H9 (cell line): ENCODE measurements at places on chromosomes 7 and 10.

- no peak for DNase-seq
Measured at GRCh38 chr10:132494866-132495630, 42.5 kb upstream of the INPP5A start.

GRCh38 chr7:133300088-133300487 lies 47.2 kb downstream of the EXOC4 start:
- no peak for DNase-seq

DNA sequence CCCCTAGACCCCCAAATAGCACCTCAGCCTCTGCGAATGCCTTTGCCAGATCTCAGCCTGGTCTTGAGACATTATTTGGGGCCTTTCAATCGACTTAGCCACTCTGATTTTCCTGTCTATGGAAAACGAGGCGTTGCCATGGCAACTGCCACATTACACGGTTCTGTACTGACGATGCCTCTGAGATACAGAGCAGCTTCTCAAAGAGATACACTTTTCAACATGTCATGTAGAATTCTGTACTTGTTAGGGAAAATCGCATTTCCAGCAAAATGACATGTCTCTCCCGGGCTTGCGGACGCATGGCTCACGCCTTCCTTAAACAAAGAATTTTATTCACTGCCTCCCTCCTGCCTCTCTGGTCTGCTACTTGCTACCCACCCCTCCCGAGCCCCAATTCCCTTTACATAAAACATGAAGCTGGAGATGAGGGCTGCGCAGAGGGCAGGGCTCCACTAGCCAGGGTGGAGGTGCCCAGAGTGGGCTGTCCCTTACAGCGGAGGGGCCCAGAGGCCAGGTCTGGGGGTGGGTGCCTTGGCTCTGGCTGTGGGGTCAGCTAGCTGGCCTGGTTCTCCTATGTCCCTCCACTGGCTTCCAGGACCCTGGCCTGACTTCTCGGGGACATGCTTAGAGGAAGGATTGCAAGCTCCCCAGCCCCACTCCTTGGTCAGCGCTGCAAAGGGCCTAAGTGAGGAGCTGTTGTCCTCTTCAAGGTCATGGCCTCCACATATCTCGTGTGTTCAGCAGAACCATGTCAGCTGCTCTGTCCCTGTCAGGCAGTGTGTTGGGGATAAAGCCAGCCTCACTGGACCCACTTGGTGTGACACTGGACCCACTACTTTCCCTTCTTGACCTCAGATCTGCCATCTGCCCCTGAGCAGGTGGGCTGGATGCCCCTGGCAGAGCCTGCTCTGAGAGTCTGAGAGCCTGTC lies 342.5 kb downstream of the RPS24 start:
- DNase-seq, result no peak

DNA sequence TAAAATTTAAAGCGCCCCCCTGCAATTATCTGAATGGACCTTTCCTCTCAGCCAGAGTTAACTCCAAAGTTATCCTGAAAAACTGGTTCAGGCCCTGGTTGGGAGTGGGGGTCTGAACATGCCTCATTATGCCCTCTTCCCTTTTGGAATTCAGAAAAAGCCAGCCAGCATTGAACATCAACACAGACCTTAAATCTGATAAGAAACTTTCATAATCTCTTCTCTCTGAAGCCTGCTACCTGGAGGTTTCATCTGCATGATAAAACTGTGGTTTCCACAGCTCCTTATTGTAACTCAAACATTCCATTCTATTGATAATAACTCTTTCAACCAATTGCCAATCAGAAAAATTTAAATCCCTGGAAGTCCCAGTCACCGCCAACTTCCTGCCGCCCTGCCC lies 133.3 kb downstream of the ARL4A start:
- no peak for DNase-seq

DNA sequence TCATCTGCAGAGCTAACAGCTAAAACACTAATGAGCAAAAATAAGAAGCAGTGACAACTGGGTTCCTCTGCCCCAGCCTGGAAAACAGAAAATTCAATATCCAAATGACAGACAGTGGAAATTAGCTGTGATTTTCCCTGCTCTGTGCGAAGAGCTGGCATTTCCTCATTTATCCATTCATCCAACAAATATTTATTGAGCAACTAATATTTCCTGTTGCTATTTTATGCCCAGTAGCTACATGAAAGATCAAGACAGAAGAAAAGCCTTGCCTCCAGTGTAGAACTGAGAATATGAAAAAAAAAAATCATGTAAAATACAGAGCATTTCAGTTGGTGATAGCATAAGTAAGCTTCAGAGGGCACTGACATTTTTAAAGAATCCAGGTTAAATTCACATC lies 140.9 kb downstream of the ABCA13 start:
- DNase-seq, result no peak

- no peak for DNase-seq
Measured at GRCh38 chr7:100053215-100053614, 3.6 kb downstream of the ZSCAN21 start.

DNA sequence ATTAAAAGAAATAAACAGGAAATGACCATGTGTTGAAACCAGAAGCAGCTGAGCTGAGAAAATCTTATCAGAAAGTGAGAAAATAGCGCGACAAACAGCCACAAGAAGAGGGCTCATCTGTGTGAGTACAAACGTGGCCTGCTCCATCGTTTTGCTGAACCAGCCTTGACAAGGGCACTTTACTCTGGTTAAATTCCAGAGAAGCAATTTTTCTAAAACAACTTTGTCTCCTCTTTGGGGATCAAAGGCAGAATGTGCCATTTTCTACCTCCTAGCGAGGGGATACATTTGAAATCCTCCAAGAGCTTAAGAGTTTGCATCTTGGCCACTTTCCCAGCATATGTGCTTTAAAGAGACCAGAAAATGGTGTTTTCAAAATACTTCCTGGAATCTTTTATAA lies 51.3 kb upstream of the VIPR2 start:
- DNase-seq, result no peak

DNA sequence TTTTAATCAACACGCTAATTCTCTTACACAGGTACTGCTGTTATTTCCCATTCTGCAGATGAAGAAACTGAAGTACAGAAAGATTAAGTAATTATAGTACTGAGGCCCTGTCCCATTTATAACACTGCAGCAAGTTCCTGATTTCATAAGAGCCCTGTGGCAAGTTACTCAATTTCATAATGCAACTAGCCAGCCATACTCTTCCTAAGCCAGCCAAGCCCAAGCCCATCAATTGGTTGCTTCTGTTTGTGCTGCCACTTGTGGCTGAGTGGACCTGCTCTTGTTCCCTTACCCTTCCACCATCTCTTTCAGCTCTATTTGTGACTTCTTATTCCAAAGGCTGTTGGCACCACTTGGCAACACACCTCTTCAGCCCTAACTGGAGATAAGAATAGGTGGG lies 19.7 kb upstream of the PRPF18 start:
- no peak for DNase-seq

DNA sequence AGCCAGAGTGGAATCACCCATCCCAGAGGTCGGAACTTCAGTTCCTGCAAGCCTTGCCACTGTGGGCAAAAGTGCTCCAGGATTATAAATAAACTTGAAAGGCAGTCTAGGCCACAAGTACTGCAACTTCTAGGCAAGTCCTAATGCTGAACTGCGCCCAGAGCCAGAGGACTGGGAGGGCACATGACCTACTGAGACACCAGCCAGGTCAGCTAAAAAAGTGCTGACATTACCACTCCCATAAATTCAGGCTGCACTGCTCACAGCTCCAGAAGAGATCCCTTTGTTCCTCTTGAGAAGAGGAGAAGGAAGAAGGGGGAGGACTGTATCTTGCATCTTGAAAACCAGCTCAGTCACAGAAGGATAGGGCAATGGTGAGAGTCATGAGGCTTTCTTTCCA lies 1084.1 kb upstream of the PHF14 start:
- DNase-seq, result no peak

- DNase-seq, result no peak
Measured at GRCh38 chr7:85508642-85509410, 322.0 kb upstream of the SEMA3D start.

GRCh38 chr10:59075576-59075975 lies 100.9 kb upstream of the PHYHIPL start:
- DNase-seq, result no peak

- DNase-seq, result no peak
Measured at GRCh38 chr10:31679936-31680335, 248.7 kb downstream of the ARHGAP12 start.

DNA sequence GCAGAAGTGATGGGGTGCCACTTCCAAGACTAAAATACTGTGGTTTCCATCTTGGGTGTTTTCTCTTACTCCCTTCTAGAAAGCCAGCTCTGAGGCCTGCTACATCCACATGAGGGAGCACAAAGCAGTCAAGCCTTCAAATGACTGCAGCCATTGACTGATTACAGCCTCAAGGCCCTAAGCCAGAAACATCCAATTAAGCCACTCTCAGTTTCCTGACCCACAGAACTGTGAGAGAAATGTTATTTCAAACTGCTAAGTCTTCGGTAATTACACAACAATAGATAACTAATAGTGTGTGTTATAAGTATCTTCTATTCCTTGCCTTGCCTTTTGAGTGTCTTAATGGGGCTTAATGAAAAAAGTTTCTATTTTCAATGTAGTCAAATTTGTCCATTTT lies 24.8 kb downstream of the BRAF start:
- no peak for DNase-seq

DNA sequence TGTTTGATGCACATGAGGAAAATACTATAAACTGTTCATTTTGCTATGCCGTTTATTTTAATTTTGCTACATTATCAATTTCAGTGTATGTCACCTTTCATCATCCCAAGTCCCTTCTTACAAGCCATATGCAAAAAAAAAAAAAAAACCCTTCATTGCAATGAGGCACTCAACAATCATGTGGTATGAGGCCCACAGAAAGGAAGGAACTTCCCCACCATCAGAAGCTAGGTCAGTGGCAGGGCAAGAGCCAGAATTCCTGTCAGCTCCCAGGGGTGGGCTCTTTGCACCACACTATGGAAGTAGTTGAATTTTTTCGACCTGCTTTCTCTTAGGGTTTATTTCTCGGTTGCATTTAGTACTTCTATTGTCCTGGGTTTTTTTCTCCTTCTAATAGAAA lies 75.4 kb downstream of the NOC3L start:
- DNase-seq, result no peak

DNA sequence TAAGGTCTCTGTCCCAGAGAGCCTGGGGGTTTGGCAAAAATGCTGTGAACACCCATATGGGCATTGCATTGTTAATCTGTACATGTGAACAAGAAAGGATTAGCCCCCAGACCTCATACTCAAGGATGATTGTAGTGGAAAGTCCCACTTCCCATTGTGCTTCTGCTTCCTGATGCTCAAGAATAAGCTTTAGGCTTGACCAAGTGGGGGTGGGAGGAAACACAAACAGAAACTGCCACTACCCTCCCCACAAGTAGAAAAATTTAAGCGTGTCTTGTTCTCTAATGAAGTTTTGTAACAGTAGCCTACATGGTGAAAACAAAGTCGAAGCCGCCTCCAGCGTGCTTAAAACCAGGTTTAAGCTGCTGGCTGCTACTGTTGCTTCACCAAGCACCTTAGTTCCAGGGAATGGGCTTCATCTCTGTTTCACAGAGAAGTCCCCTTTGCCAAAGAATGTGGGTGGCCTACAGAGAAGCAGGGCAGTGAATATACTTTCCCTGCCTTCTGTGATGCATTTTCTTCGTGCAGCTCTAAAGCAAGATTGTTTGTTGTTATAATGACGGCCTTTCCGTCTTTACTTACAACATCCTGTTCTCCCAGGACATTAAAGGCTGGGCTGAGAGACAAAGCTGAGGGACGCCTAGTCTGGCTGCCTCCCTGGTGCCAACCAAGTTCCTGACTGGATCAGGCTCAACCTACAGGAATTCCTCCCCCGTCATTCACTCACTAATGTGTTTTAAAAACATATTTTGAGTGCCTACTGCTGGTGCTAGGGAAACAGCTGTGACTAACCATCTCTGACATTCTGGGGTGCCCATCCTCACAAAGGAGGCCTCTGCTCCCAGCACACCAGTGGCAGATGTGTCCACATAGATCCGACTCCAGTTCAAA lies 32.1 kb upstream of the CCSER2 start:
- peak; percentile 52 for DNase-seq

GRCh38 chr7:149104749-149105148 lies 14.2 kb upstream of the ZNF786 start:
- DNase-seq, result no peak

GRCh38 chr7:79984210-79984609 lies 150.4 kb upstream of the GNAI1 start:
- DNase-seq, result no peak

- no peak for DNase-seq
Measured at GRCh38 chr7:69166979-69167516, 431.2 kb upstream of the AUTS2 start.

GRCh38 chr7:94401428-94401814 lies 6.7 kb downstream of the COL1A2 start:
- no peak for DNase-seq

DNA sequence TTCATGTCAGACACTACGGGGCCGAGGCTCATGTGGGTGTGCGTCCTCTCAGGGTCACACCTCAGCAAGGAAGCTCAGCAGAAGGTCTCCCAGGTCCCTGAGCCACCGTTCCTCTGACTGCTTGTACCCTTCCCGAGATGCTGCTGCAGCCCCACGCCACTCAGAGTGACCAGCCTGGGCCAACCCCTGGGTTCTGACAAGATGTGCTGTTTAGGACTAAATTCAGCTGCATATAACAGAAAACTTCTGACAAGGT lies 512.5 kb downstream of the DNAJB6 start:
- DNase-seq, result no peak

DNA sequence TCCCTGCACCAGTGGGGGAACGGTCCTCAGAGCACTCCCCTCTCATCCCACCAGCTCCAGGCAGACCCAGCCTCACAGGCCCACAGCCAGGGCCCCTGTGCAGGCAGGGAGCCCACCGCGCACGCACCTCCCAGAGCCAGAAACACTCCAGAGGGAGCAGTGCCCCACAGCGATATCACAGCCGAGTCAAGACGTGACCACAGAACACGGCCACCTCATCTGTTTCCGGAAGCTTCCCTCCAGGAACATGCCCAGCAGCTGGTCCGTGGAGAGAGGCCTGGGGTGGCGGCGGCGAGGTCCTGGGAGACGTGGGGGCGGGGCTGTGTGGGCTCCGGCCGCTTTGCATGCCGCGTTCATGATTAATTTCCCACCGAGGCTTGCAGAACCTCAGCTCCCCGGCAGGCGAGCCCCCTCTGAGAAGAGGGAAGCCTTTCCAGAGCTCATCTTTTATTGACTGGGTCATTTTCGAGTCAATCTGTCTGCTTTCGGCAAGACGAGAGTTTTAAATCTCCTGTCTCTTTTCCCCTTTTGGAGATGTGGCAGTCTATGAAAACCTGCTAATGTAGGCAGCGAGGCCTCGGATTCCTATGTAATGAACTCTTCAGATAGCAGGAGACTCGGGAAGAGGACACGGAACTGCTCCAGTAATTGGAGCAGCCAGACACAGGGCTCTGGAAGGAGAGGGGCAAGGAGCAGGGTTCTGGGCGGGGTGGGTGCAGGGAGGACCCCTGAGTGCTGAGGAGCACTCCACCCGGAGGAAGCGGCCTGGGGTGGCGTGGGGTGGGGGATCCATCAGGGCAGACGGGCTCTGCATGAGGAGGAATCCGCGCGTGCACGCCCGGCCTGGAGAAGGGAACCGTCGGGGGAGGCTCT lies 242.8 kb downstream of the ELFN1 start:
- no peak for DNase-seq

GRCh38 chr7:55575098-55575497 lies 2.8 kb upstream of the VOPP1 start:
- no peak for DNase-seq
